ENCODE measurements at places on chromosomes 5 and 9.

- no peak for DNase-seq
These were observed 53.1 kb upstream of the ERBIN start for GRCh38 chr5:65873181-65873750.

DNA sequence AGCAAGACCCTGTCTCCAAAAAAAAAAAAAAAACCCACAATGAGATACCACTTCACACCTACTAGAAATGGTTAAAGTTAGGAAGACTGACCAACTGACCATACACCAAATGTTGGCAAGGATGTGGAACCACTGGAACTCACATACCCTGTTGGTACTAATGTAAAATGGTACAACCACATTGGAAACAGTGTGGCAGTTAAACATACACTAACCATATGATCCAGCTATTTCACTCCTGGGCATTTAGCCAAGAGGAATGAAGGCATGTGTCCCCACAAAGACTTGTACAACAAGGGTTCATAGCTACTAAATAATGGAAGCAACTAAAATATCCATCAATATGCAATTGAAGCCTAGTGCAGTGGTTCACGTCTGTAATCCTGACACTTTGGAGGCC, 21.3 kb downstream of the NAIF1 start:
- DNase-seq = no peak

DNA sequence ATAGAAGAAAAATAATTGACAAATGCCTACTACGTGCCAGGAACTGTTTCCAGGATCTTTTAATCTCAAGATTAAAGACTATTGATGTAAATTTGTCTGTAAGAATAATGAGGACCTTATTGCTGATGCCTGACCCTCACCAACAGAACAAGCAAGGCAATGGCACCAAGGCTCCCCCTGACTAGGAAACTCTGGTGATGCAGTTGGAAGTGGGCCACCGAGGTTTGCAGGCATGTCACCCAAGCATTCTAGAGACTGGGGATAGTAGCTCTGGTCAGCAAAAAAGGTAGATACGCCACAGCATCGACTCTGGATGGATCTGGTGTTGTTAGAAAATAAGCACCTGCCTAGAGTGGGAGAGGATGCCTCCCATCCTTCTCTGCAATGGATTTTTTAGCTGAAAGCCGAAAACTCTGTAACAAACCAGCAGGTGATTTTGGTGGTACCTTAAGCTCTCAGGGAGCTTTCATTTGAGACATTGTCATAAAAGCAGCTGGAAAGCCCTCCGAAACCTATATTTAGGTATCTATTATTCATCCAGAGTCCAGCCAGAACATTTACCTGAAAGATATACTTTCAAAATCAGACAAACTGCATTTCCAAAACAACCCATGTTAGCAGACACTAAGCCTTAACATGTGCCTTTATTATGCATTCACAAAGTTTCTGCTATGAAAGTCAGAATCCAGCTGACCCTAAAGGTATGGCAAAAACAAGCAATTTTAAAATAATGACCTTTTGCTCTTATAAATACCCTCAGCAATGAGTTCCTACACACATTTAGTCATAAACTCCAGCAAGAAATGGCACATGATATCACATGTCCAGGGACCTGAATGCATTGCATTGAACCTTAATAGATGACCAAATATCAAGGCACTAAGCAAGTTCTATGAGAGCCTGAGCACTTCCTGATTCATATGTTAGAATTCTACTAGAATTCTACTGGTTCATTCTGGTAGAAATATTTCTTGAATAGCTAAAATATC, 308.4 kb downstream of the PDE4D start:
- DNase-seq = no peak

DNA sequence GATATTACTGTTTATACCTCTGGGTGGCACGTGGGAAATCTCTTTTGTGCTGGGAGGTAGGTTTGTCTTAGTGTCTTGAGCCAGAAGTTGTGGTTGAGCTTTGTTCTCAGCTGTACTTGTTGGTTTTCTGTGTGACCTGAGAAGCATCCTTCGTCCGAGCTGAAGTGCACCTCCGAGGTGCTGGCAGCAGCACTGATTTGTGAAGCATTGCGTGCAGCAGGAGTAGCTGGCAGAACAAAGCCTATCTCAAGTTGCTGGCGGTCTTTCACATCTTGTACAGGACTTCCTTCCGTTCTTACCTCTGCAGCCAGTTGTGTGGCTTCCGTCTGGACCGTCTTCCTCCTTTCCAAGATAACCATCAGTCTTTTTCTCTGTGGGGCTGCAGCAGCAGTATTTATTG, 4.3 kb downstream of the PRRC2B start:
- DNase-seq = no peak

DNA sequence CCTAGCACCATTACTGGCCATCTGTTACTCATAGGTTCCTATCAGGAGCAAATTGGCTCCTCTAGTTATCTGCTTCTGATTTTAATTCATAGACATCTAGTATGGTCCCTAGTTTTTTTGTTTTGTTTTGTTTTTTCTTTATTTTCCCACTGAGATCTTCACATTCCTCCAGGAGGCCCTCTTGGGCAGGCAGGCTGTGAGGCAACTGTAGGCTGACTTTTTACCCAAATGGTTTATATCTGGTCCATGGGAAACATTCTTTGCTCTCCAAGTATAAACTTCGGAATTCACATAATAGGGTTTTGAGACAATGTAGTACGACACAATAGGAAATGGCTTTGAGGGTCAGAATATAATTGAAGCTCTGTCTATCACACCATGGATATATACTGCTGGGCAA, 250.9 kb upstream of the DAB2 start:
- no peak for DNase-seq

GRCh38 chr5:98770209-98770910, 3.1 kb upstream of the RGMB start:
- no peak for DNase-seq

GRCh38 chr5:61866930-61867329, 439.1 kb upstream of the KIF2A start:
- DNase-seq = no peak

DNA sequence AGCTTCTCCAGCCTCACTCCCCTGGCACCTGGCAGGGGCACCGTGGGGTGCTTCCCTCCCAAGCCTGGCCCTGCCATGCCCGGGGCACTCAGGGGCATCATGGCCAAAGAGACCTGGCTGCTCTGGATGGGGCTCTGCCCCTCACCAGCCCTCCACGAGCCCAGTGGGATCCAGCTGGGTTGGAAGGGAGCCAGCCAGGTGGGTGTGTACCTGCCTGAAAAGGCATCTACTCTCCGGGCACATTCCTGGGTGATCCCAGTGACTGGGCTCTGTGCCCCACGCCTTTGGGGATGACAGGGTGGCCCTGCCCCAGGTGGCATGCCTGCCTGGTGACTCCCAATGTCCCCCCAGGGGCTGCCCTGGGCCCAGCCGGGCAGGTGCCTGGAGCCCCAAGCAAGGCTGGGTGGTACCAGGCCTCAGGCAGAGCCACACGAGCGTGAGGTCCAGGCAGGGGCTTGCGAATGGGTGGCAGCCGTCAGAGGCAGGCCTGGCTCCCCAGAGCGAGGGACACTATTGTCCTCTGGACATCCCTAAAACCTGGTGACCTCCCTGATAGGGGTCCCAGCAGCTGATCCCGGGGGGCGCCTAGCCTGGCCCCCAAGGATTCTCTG, 777 bp downstream of the GPSM1 start:
- DNase-seq = no peak

- no peak for DNase-seq
These were observed 62.2 kb upstream of the SLC12A2 start for GRCh38 chr5:128021411-128021810.

DNA sequence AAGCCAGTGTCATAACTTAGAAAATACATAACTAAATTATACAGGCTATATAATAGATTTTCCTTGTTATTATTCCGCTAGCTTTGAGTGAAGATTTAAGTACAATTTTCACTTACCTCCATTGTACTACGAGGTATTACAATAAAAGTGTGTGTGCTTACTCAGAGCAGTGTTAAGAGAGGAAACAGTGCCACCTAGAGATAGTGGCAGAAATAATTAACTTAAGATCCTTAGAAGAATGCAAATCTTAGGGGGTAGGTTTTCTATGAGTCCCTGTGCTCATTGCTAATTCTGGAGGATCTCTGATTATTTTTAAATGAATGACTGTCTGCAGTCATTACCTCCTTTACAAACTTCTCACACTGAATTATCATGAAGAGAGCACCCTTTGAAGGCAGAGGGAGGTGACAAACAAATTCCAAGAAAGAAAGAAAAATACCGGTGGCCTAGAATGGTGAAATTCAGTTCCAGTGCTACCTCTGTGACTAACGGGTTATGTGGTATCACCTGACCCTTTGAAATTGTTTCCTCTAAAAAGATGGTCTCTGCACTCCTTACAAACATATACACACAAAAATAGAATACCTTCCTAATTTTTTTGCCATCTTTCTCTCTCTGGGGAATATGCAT, 379.8 kb downstream of the TRIM36 start:
- DNase-seq = no peak

DNA sequence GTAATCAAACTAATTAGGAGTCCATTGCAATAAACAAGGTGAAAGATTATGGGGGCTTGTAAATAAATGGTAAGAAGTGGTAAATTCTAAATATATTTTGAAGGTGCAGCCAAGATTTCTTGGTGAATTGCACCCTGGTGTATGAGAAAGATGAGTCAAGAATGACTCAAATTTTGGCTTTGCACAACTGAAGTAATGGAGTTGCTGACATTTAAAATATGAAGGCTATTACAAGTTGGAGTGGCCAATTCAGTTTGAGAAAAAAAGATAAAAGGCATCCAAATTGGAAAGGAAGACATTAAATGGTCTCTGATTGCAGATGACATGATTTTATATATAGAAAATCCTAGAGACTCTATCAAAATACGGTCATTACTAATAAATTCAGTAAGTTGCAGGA, 2330.6 kb downstream of the MAT2B start:
- no peak for DNase-seq

DNA sequence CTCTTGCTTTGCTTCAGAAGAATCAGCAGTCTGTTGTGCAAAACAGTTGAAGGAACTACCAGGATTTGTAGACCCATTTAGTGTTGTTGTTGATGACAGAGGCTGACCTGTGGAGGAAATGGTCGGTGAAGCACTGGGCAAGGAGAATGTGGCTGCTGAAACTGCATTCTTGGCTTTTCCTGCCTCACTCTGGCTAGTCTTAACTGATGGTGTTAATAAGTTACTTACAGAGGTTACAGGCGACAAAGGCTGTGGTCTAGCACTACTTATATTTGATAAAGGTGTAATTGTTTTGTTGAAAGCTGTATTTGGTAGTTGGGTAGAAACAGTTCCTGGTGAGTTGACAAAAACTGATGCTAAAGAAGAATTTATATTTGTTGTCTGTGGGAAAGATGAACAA, 31.5 kb downstream of the MLANA start:
- DNase-seq = no peak

GRCh38 chr9:121499427-121500164, at the start of gene GGTA1:
Gene GGTA1 (minus strand): TSS chr9:121499844. CDS start chr9:121467922, 31,922 bp downstream.
- DNase-seq = no peak

- DNase-seq = no peak
These were observed 19.7 kb downstream of the GPR107 start for GRCh38 chr9:130073373-130073772.

DNA sequence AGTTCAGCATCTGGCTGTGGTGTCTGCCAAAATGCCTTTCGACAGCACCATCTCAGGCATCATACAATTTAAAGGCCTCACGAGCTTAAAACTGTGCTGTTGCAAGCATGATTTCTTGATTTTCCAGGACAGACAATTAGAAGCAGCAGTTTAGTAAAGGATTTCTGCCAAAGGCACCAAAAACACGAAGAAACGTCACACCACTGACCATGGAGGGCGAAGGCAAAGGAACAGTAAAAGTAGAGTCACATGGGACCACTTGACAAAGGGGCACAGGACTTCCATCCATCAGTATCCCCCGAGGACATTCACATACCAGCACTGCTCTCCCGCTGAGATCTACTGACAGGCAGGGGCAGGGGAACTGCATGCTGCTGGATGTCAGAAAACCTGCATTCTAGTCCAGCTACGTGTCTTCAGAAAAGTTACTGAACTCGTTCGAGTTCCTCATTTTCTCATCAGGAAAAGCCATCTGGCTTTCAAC, 70.4 kb upstream of the FBXW11 start:
- DNase-seq = no peak

- DNase-seq = no peak
These were observed 171.0 kb downstream of the ARRDC3 start for GRCh38 chr5:91211997-91212713.

DNA sequence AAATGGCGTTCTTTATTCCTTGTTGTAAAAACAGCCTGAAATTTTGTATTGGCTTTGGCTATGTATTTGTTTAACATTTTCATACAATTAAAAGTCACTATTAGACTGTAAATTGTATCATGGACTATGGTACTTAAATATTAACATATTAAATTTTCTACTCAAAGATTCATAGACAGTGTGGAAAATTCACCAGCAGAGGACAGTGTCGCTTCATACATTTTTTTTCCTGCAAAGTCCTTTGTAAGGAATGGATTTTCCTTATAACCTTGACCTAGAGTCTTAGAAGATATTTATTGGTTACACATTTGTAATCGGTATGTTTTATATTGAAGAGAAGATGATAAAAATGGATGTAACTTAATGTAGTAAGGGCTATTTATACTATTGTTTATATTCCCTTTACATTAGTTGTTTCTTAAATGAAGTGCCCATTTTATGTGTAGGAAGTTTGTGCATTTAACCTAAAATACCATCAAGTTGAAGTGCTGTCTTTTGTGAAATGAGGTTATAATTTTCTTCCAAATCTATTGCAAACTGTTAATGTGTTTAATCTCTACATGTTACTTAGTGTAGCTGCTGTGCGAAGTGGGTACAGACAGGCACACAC, 150.1 kb downstream of the KDM4C start:
- no peak for DNase-seq

DNA sequence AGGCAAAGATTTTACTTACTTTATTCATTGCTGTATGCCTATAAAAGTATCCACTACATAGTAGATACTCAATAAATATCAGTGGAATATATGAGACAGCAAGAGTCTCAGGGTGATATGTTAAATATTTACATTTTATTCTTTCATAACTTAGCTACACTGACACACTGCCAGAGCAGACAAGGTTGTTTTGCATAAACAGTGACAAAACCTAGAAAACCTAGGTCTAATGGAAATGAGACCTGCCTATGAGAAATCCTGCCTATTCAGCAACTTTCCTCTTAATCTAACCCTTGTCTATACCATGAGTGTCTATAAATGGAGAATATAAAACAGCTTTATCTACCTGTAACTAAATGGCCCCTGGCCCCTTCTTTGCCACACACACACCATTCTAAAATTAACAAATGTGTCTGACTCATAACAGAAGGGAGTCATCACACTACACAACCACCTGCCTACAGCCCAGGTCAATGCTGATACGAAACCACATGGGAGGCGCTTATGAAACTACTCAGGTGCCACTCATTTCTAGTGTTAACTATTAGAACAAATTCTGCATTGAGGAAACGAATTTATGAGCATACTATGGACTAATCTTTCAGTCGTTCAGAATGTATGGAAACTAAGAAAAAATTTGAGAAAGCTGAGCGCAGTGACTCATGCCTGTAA, 60.3 kb downstream of the UBAP2 start:
- DNase-seq = no peak

GRCh38 chr5:134917070-134917815, 12.3 kb downstream of the PCBD2 start:
- DNase-seq = no peak

DNA sequence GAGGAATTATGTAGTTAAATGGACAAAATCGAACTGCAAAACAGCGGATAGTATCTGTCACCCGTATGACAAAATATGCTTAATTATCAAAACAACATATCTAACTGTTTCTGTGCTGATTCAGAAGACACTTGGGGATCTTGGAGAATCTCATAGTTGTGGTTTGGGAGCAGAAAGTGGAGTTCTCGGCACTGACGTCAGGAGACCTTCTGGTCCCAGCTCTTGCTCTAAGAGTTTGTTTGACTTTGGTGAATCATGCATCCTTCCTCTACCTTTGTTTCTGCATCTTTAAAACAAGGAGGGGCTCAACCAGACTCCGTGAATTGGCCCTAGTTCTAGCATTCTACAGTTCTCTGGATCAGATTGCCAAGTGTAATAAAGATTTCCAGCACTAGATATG, 37.0 kb upstream of the TAF1L start:
- no peak for DNase-seq
